GM12878 (cell line): ENCODE measurements at places on chromosomes 13 and 19. TPM values are rescaled to one million over a fixed set of nuclear protein-coding genes. Genes with fewer than 3 reads are reported as not detected.

GRCh38 chr13:66506979-66507378, 723.2 kb downstream of the PCDH9 start:
- no peak overlapping the region for H3K27ac ChIP-seq
- no peaks in the 10 kb centered on the region for H3K27me3 ChIP-seq
- no peak for DNase-seq
- H3K36me3 ChIP-seq: no peaks in the 10 kb centered on the region

DNA sequence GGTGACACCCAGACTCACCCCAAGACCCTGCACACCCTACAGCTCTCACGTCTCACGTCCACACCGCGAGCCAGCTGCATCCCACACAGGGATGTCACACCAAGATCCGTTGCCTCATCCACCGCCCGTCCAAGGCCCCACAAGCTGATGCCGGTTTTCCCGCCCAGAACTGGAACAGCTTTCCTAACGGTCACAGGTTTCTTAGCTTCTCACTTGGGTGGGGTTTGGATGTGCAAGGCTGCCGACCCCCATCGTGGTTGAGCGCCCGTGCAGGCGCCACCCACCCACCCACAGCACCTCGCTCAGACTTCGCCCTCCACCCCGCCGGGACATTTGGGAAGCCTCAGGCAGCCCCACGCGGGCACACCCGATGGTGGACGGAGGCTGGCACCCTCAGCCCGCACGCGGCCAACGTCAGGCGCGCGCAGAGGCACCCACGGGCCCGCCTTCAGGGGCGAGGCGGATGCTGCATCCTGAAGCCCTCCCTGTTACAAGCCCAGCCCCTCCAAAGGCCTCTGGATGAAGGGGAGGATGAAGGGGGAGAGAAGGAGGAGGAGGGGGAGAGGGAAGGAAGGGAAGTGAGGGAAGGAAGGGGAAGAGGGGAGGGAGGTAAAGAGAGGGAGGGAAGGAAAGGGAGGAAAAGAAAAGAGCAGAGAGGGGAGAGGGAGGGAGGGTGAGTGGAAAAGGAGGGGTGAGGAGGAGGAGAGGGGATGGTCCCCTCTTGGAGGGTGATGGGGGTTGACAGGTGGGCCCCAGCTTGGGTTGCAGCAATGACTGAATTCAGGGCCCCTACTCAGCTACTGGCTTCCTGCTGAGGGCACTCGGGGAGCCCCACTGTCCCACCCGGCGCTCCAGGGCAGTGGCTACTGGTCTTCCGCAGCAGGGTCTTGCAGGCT, 12.8 kb downstream of the ONECUT3 start:
- H3K4me1 ChIP-seq: no peaks in the 10 kb centered on the region
- H3K36me3 ChIP-seq: no peaks in the 10 kb centered on the region
- no peak overlapping the region for H3K4me3 ChIP-seq

C13orf46 gene
- 0.08 and 0.18 TPM in 2 replicates for total RNA-seq

DNA sequence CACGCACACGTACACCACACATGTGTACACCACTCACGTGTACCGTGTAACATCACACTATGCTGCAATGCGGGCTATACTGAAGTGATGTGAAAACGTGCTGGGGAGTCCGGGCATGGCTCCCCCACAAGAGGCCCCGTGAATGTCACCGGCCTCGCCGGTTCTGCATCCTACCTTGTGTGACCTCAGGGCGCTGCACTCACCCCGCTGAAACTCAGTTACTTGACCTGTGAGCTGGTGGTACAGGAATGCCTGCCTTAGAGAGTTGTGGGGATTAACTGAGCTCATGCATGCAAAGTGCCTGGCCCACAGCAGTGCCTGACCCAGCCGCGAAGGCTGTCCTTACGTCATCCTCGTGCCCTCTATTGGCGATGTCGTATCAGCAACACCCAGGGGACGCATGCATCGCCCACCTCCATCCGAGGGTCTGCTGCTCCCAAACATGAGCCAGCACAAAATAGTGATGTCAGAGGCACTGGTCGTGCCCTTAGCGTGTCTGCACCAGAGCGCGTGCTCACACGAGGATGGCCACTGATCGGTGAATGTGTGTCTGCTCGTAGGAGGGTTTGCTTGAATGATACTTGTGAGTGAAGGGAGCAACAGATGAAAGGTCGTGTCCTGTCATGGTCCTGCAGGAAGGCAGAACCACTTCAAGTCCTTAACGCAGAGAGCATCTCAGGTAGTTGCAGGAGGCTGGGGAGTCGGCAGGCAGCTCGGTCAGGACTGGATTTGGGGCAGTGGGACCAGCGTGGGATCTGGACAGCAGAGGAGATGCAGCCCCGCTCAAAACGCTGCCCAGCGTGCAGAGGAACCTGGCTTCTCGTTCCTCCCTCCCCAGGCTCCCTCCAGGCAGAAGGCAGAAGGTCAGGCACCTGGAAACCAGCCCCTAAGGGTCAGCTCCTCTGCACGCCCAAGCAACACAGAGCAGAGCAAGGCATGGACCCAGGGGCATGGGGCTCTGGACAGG, 126.2 kb upstream of the SPACA7 start:
- H3K27ac ChIP-seq: no peak overlapping the region
- no peaks in the 10 kb centered on the region for H3K27me3 ChIP-seq
- no peak for DNase-seq
- H3K4me3 ChIP-seq: no peak overlapping the region
- no peaks in the 10 kb centered on the region for H3K4me1 ChIP-seq
- no peaks in the 10 kb centered on the region for H3K36me3 ChIP-seq

GRCh38 chr19:19490214-19490968, 25.0 kb downstream of the TSSK6 start:
- no peak overlapping the region for H3K27ac ChIP-seq
- H3K36me3 ChIP-seq: peaks cover 22% of the 10 kb centered on the region; the same call in 1 of the 2 replicates
- no peak overlapping the region for H3K4me3 ChIP-seq
- H3K27me3 ChIP-seq: no peaks in the 10 kb centered on the region
- H3K4me1 ChIP-seq: peaks cover 21% of the 10 kb centered on the region
- DNase-seq: peak; percentile 51

- no peaks in the 10 kb centered on the region; the same call in 1 of the 2 replicates for H3K4me1 ChIP-seq
- H3K27ac ChIP-seq: peak overlapping the region; percentile 86
- H3K36me3 ChIP-seq: peaks cover 2% of the 10 kb centered on the region; the same call in 1 of the 2 replicates
- peak overlapping the region; percentile 91 for H3K4me3 ChIP-seq
- DNase-seq: no peak
Measured at GRCh38 chr19:33374236-33374714, 766 bp downstream of the CEBPG start.

GRCh38 chr19:4523306-4524110, 5.2 kb upstream of the PLIN4 start:
- H3K4me3 ChIP-seq: no peak overlapping the region
- H3K36me3 ChIP-seq: no peaks in the 10 kb centered on the region
- DNase-seq: no peak
- no peak overlapping the region for H3K27ac ChIP-seq

PRODH2 gene
- not detected in 2 replicates for total RNA-seq
